NCI-H524 (cell line): ENCODE measurements at places on chromosomes 4 and X.

DNA sequence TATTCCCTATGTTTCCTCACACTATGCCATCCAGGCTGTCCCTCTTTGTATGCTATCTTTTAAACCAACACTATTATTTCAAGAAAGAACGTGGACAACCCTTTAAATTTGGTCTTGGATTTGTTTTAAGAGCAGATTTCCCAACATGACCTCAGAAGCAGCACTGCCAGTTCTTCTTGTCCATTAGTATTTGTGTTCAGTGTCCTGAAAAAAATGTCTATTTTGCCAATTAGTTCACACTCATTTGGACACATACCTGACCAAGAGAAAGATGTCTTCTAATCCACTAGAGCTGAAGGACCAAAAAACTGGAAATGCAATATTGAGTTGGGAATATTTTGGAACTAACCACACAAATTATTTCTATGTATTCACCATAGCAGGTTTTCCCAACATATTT is 223.2 kb upstream of the CNKSR2 start:
- no peak for DNase-seq

DNA sequence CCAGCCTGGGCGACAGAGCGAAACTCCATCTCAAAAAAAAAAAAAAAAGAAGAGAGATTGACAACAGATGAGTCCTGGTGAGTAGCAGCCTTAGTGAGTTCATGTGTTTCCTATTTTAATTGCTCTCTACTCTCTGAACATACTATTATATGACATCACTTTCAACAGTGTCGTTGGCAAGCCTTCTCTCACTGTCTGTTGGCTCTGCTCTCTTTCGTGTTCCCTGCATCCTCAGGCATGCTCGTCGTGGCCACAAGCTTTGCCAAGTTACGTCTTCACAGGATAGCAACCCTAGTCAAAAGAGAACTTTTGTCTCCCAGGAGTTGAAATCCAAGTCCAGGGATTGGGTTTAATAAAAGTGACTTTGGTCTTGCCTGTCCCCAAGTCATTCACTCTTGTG is 117.1 kb upstream of the EGFL6 start:
- no peak for DNase-seq

GRCh38 chr4:118282692-118283091 is 70.1 kb downstream of the PRSS12 start:
- no peak for DNase-seq

DNA sequence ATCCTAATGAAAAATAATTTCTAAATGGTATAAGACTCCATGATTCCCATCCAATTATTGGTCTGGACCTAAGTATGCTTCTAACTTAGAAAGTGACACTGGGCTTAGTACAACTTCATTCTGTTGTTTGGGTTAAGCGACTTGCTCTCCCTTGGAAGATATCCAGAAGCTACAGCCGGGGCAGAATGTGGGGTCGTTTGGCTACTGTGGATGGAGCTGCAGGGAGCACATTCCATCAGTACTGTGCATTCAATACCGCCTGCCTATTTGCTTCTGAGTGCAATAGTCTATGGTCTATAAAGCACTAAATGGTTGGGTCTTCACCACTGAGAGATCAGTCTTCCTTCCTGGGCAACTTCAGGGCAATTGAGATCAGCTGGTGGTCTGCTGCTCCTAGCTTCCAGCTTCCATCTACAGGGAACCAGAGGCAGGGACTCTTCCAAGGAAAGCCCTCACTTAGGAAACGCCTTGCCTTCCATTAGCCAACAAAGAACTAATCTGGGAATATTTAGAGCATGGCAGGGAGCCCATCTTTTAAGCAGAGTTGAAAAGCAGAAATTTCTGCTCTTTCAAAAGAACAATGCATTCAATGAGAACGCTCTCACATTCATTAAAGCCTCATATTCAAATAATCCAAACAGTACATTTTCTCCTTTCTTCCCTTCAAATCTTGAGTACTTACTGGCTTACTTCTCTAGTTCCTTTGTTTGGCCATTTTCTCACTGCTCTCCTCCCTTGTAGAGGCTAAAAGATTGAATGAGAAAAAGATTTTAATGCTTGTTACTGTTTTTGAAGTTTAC is 1049.9 kb upstream of the TENM3 start:
- no peak for DNase-seq

DNA sequence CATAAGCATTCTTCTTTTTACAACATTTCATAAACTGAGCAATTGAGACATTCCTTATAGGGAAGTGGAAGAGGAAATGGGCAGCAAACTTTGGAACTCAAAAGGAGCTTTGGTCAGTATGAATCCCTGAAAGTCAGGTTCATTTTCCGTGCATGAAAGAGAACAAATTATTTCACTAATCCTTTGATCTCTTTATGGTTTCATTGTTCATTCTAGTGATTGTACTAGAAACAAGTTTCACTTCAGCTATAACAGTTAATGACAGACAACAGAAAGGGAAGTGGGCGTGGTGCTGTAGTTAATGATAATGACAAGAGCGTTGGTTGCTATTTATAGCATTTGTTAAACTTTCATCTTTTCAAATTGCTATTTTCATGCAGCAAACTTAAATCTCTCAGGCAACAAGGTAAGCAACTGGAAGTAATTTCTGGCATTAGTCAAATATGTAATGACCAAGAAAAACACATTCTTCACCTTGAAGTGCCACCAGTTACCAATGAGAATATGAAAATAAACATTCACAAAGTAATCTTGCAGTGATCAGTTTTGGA is 98.4 kb downstream of the AREG start:
- no peak for DNase-seq

GRCh38 chr4:137307806-137308205 is 224.5 kb downstream of the PCDH18 start:
- no peak for DNase-seq

DNA sequence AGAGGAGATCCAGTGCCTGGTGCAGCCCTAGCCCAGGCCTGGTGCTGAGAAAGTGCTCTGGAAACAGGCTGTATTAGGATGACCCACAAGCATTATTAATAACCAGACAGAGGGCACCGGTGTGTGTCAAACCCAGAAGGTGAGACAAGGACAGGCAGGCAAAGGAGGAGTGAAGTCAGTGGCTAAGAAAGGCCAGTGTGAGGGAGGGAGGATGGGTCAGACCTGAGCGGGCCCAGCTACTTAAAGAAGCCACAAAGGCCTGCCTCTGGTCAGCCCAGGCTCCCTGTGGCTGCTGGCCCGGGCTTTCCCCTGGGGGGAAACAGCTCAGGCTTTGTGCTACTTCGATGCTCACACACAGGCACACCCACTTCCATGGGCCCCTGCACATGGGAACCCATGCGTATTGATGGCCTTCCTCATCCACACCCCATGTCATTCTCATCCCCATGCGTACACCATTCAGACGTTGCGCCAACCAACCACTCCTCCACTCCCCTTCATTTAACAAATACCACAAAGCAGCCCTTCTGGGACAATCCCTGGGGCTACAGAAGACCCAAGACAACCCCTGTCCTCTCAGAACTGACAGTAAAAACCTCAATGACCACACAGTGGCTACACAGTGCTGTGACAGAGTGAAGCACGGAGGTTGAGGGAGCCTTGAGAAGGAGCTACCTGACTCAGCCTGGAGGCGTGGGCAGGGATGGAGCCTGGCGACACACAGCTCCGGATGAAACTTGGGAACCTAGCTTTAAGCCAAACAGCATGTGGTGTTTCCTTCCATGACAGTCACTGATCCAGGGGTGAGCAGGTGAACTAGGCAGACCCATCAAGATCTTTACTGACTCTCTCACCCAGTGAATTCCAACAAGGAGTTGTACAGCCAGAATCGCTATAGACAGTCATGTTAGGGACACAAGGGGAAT is 24.9 kb upstream of the MTM1 start:
- DNase-seq: no peak
